Ammon's horn (tissue), 1 donor: ENCODE measurements at places on chromosomes 4 and X.

DNA sequence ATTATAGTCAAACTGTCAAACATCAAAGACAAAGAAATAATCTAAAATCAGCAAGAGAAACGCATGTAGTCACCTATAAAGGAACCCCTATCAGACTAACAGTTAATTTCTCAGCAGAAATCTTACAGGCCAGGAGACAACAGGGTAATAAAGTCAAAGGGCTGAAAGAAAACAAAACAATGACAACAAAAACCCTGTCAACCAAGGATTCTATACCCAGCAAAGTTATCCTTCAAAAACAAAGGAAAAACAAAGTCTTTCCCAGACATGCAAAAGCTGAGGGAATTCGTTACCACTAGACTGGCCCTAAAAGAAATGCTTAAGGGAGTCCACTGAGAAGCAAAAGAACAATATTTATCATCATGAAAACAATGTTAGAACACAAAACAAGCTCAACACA, 22.1 kb downstream of the TMEM154 start:
- no peak for DNase-seq

DNA sequence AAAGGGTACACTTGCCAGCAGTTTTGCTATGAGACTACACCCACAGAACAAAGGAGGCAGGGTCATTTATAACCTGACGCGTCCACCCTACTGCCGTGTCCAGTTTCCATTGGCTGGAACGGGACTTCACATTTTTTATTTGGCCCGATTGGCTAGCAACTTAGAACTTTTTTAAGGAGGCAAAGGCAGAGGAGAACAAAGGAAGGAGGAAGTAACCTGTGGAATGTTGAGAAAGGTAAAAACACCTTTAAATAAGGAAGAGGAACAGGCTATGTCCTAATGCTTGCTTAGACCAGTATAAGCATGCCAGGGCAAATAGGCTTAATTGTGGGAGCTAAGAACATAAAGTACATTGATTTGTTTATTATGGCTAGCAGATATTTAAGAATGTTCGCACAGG, 18.7 kb downstream of the KDM6A start:
- DNase-seq = no peak

DNA sequence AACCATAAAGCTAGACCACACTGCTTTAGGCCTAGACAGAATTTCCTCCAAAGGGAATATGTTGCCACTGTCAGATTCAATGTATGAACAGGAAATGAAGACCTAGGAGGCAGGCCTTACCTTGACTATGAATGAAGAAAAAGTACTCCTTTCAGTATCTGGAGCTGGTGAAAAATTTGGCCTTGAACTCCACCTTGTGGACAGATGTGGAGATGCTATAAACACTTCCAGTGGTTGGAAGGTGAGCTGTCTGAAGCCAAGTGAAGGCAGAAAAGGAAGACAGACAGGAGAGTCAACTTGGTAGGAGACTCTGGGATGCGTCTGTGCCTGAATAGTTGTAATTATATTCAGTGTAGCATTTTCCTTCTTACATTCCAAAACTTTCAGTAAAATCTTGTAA, 17.2 kb downstream of the SPIN3 start:
- DNase-seq = peak; percentile 20

GRCh38 chr4:119781044-119781443, 152.4 kb upstream of the PDE5A start:
- no peak for DNase-seq

DNA sequence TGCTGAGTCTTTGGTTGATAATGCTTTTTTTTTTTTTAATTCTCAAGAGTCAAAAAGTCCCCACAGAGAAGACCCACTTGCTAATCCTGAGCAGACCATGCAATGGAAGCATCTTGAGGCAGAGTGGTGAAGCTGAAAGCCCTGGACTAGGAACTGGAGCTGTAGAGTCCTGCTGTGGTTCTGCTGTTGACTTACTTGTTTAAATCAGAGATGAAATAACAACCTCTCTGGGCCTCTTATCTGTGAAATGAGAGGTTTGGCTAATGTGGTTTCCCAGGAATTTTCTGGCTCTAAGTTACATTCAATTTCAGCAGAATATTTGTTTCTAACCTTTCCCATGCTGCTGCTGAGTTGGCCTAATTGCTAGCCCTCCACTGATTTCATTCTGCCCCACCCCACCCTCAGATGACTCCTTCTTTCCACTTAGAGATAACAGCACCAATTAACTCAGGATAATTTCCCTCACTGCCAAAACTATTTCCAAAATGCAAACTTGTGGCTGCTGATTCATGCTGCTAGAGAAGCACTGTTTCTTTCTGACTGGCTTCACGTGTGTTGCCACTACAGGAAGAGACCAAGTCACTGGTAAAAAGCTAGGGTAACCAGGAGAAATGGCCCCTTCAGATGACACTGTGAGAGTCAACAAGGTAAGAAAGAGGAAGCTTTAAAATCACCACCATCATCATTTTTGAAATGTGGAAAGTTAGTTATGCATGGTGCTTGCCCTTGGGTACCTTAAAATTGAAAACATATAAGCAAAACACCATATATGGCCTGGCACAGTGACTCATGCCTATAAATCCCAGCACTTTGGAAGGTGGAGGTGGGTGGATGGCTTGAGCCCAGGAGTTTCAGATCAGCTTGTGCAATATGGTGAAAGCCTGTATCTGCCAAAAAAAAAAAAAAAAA, 326.4 kb downstream of the DCHS2 start:
- DNase-seq = peak; percentile 8

- no peak for DNase-seq
Measured at GRCh38 chr4:48588230-48589097, 98.4 kb downstream of the ZAR1 start.

DNA sequence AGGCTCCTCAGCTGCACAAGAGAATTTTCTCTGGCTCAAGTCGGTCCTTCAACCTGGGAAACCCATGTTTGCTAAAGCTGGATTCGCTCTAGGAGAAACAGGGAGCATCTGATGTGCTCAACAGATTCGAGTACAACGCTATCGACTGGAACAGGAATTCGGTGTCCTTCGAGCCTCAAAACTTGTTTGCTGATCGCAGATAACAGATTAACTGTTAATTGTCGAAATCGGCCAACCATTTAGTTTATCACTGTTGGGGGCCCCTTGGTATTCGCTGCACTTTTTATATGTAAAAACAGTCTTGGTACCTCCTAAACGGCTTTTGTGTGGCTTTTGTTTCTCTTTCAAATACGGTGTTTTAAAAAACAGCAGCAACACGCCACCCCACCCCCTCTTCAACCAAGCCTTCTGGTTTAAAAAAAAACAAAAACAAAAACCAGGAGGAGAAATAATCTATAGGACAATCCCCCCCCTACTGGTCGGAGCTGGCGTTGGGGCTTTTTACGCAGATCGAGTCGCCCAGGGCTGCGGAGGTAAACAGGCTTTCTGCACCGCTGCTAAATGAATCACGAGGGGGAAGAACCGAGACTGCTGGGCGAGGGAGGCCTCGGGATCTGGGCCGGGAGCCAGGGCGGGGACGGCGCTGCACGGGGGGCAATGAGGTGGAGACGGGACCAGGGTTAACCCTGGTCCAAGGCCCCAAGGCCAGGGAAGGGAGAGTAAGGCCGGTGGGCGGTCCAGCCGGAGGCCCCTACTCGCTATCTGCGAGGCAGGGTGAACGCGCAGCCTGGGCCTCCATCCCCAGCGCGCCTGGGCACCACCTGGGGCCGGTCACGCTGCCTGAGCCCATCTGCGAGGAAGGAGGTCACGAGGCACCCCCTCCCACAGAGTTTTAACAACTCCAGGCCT, 71.7 kb upstream of the BCOR start:
- no peak for DNase-seq

DNA sequence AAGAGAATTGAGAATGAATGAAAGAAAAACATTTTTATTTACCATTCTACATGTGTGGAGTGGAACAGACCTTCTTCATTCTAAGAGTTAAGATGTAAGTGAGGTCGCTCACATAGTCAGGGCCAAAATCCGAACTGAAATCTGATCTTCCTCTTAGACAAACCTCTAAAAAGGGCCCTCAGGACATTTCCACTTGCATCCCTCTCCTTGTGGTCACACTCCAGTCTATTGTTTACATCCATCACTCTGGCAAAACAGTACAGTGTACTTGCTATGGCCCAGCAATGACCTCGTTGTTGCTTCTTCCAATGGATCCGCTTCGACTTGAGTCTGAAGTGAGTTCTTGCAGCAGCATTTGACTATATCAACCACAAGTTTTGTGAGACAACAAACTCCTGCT, 54.2 kb downstream of the MOSPD2 start:
- DNase-seq = no peak
